ENCODE measurements at places on chromosomes 7 and 10.

DNA sequence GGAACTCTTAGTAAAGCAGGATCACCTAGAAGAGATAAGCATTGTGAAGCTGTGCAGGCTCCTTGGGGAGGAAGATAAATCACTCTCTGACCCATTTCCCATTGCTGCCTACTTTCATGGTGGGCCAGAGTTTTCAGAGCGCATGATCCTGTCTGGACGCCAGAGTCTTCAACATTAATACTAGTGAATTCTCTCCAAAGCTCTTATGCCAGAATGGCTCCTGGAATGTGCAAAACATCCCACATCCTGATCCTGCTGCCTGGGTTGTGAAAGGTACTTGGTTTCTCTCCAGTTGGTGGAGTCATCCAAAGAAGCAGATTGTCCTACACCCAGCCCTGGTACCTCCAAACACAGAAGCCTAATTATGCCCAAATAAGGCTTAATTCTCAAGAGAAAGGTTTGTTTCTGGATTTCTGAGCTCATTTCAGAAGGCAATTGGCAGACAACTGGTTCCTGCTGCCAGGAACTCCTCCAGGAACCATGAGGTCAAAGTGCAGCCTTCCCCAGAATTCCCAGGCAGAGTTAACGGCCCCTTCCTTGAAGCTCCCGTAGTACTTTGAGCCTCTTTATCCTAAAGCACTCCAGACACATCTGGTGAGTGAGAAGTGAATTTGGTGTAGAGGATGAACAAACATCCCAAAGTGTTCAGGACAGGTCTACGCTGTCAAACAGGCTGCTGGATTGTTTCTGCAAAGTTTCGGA, 495.2 kb downstream of the PLXNA4 start:
- no peak for DNase-seq

DNA sequence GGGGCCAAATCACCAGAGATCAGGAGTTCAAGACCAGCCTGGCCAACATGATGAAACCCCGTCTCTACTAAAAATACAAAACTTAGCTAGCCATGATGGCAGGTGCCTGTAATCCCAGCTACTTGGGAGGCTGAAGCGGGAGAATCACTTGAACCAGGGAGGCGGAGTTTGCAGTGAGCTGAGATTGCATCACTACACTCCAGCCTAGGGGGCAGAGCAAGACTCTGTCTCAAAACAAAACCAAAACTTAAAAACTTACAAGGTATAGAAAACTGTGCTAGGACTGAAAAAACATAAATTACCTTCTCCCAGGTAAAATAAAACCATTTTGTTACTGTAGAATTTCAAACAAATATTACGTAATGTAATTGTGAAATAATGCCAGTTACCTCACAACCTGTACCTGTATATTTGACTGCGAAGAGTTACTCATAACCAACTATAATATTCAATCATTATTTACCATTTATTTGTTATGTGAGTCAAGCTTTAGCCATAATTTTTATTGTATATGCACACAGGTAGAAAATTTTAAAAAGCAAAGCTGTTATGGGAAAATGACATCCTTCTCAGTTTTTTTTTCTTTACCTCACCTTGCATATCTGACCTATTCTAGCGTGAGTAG, 180.9 kb downstream of the SEMA3A start:
- DNase-seq = no peak

- no peak for DNase-seq
Measured at GRCh38 chr7:95045236-95045923, 138.0 kb downstream of the PPP1R9A start.

DNA sequence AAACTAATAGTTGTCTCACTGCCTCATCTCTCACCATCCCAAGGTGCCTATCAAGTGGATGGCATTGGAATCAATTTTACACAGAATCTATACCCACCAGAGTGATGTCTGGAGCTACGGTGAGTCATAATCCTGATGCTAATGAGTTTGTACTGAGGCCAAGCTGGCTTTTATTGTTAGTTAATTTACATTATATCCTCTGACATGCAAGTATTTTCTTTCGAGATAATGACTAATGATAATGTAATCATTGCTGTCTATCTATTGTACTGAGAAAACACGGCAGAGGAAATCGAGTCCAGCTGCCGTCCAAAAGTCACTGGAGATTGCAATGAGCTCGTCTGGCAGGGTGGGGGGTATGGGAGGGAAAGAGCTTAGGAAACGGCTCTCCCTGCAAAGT, 172.4 kb upstream of the LANCL2 start:
- no peak for DNase-seq

DNA sequence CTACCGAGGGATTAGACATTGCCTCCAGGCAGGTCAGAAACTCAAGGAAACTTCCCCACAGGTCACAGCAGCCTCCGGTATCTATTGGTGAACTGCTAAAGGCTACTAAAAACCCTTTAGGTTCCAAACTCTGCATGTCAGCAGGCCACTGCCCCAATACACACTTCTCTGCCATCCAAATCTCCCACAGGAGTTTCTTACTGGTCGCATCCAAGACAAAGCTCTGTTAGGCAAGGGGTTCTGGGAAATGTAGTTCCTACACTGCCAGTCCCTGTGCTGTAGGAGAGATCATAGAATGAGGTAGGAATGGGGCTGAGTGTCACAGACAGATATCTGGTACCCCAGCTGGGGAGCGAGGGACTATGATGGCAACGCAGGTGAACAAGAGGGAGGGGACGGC, 757.0 kb upstream of the C7orf33 start:
- no peak for DNase-seq

DNA sequence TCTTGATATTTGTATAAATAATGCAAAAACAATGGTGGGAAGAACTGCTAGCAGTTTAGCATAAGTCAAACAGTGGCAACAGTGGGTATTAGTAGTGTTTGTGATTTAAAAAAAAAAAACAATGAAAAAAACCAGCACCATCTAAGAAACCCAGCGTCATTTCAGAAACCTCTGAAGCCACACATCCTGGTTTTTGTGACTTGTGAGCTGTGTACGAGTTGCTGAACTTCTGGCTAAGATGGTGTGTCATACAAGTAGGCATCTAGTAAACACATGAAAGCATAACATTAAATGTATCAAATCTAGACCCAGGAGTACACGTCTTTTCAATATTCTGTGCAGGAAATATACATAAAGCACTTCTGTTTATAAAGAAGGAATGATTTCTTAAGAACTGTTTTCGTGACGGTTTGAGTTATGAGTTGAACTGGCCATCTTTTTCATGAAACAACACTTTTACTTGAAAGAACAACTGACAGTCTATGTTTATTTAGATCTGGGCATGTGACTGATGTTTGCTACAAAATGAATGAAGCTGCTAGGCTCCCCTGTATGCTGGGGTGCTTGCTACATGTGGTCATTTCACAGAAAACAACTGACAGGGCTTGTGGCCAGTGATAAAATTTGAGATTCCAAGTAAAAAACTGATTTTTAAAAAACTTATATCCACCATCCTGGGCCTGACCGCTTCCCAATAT, 143.5 kb downstream of the PIP4K2A start:
- DNase-seq = no peak

GRCh38 chr10:28681291-28681763, 4.0 kb downstream of the BAMBI start:
- DNase-seq = no peak

GRCh38 chr10:12835709-12836108, 165.8 kb downstream of the CCDC3 start:
- DNase-seq = no peak

- DNase-seq = no peak
Measured at GRCh38 chr10:77744245-77744644, 106.6 kb upstream of the KCNMA1 start.

DNA sequence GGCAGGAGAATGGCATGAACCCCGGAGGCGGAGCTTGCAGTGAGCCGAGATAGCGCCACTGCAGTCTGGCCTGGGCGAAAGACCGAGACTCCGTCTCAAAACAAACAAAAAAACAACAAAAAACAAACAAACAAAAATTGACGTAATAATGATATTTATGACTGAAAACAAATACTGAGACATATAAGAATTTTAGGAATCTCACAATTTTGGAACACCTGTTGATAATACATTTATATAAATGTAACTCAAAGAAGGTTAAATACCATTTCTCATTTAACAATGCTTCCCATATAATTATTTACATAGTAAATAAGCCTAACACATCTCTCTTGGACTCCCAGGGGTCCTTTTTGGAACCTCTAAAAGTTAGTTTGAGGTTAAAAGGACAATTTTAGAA, 102.2 kb upstream of the CCNY start:
- no peak for DNase-seq

DNA sequence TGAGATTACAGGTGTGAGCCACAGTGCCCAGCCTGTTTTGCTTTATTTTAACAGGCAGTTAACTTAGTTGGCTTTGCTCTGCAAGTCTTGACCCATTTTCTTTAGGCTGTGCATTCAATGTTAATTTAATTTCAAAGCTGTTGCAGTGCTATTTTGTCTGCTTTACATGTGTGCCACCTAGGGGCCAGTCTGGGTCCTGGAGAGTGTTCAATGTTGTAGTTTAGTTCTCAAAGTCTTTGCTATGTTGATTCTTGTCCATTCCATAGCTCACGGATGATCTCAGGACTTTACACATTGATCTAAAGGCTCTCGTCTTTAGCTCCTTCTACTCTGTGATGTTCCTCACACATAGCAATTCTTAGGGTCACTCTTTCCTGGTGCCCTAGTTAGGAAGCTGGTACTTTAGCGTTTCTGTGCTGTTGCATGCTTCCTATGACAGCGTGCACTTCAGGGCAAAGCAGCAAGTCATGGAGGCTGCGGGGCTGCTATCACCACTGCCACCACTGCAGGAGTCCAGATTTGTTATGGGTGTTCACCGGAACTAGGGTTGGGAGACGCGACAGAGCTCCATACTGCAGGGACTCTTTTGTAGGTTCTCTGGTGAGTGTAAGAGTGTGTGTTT, 16.4 kb upstream of the ABCA13 start:
- no peak for DNase-seq

GRCh38 chr10:124145109-124145870, 51.9 kb upstream of the CHST15 start:
- DNase-seq = no peak

- DNase-seq = no peak
Measured at GRCh38 chr7:149686011-149686410, 87.4 kb downstream of the ZNF467 start.

- no peak for DNase-seq
Measured at GRCh38 chr7:7792056-7792455, 73.6 kb upstream of the RPA3 start.

DNA sequence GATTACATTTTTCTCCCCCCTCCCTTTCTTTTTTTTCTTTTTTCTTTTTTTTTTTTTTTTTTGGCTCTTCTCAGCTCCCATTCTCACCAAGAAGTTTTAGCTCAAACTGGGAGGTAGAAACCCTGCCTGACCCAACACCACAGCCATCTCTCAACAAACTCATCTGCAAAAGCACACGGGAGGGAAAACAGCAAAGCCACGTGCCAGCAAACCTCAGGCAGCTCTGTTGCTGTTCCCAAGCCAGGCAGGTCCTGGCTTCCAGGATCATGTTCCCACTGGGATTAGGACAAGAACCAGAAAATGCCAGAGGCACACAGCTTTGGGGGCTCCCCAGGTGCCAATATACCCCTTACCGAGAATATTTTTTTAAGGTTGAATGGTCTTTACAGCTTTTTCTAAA, 56.7 kb downstream of the ITIH5 start:
- no peak for DNase-seq

DNA sequence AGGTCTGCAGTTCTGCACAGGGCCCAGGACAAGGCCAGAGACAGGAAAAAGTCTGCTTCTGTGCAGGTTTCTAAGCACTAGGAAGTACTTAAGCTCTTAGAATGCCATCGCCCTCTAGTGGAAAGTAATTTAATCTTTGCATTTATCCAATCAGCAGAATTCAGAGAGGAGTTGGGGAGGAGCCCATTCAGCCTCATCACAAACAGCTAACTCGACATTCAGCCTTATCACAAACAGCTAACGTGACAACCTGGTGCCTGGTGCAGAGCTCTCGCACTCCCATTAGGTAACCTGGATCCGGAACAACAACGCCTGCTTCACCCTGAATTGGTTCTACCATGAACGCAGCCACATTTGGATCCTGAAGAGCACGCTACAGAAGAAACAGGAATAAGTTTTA, 15.2 kb downstream of the OAT start:
- DNase-seq = no peak

DNA sequence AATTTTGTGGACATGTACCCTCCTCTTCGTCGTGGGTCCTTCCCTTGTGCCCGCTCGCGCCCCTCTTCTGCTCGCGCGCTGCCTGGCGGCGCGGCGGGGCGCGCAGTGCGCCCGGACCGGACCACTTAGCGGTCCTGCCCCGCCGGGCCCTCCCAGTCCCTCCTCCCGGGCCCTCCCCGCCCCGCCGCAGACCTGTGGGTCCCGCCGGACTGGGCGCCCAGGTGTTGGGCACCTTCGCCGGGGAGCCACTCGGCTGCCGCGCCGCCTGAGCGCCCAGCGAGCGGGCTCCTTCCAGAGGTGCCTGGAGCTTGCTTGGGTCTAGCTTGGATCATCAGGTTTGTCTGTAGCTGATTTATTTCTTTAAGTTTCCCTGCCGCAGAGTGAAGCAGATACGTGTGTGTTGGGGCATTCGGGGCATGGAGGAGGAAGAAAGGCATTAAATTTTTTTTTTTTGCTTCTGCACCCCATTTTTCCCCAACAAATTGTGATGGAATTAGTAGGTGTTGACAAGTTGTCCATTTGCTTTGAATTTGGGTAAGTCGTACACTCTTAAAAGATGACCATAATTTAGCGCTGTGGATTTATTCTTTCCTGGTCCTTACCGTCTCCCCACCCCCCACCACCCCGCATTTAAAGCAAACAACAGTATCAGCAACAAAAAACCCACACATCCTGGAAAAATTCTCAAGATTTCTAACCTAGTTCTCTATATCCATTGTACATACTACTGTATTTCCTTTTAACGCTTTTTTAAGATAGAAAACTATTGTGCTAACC, 905 bp downstream of the C1GALT1 start:
- peak; percentile 30 for DNase-seq

DNA sequence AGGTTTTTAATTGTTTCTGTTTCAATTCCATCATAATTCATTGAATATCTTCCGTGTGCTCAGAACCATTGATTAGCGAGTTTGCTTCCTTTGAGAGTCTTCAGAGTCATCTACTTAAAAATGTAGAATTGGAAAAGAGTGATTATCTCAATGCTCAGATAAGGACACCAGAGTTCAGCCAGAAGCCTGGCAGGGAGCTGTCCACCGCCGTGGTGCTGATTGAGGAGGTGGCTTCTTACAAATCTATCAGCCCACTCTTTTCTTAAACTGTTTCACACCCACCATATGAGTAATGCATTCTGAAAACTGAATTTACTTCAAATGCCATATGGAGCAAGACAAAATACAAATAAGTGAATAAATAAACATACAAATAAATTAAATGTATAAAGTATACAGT, 79.3 kb downstream of the INSYN2A start:
- DNase-seq = no peak

- DNase-seq = no peak
Measured at GRCh38 chr7:114988755-114989375, 67.0 kb downstream of the MDFIC start.

Data from stimulated activated CD8-positive, alpha-beta memory T cell treated with anti-CD3 and anti-CD28 coated beads, Interleukin-4, amount 100 ng/mL, for 24 hours (primary cell).